ENCODE measurements at places on chromosomes 5 and 9.

DNA sequence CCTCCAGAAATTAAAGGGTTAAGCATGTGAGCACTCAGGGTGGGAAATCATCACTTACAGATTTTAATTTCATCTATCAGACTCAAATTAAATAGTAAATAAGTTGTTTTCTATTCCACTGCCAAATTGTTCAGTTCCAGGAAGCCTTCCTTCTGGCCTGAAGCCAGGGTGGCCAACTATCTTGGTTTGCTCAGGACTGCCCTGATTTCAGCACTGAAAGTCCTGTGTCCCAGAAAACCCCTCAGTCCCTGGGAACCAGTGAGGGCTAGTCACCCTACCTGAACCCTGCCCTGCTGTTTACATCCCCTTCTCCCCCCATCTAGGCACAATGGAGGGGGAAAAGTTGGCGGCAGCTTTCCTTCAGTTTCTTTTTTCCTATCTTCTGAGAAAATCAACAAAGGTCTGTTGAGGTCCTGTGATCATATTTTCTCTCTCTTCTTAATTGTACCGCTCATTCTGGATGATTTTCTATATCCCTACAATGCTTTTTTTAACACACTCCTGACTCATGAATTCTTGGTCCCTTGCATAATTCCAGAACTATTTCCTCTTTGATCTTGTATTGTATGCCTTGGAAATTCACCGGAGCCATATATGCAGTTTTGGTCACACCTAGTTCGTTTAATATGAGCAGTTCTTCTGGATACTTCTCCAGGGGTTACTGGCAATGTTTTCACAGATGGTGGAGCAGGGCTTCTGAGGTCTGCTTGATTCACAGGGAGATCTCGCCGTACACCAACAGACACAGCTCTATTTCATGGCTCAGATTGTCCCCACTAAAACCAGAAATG lies 103.8 kb downstream of the MAP1B start:
- DNase-seq = peak; percentile 90

DNA sequence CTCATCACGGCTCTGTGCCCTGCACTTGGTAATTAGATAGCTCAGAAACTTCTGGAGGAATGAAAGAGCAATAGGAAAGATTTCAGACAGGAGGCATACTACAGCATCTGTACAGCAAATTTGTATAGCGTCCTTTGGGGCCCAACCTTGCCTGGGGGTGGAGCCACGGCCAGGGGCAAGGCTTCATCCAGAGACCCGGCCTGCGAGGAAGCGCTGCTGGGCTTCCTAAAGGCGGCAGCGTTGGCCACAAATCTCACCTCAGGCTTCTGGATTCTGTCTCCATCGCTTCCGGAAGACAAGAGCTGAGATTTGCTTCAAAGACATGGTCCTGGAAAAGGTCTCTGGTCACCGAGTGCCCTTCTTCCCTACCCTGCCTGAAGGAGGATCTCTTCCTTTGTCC lies 12.2 kb upstream of the SPATA31D1 start:
- no peak for DNase-seq

GRCh38 chr5:123997462-123998215 lies 485.7 kb downstream of the CSNK1G3 start:
- DNase-seq = peak; percentile 92

- DNase-seq = peak; percentile 64
These were observed 7.9 kb downstream of the MTRR start for GRCh38 chr5:7876867-7877266.

DNA sequence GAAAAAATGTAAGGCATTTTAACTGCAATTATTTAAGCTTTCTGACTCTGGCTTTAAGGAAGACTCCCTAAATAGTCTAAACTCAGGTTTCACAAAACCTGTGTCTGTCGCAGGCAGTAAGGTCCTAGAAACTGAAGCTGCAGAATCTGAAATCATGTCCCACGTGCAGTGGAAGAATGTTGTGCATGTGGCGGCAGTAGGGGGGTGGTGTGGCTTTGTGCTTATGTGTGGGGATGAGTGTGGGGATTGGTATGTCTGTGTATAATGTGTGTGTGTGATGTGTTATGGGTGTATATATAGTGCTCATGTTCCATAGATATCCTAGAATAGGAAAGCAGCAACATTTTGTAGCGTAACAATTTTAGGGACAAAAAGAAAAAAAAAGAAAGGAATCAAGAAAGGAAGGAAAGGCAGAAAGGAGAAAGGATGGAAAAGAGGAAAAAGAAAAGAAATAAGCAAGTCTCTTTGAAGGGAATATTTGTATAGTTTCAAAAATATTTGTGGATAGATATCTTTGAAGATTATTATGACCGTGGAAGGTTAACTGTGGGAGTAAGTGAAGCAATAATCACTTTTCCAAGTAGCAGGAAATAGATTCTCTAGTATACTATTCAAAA lies 6.6 kb downstream of the ANKDD1B start:
- DNase-seq = peak; percentile 84

DNA sequence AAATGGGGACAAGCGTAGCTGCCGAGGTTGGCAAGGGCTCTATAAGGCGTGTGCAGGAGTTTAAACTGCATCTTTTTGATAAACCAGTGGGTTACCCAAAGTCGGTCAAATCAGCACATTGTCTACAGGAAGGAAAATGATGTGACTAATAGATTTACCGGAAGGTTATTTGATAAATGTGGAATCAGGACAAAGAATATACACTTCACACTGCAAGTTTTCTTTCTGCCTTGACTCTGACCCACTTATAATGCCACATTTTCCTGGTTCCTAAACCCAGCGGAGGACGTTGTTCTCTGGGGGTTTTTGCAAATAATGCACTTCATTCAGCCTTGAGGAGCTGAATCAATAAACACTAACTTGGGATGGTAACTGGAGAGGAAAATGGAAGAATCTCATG lies 76.8 kb downstream of the TTLL11 start:
- no peak for DNase-seq

DNA sequence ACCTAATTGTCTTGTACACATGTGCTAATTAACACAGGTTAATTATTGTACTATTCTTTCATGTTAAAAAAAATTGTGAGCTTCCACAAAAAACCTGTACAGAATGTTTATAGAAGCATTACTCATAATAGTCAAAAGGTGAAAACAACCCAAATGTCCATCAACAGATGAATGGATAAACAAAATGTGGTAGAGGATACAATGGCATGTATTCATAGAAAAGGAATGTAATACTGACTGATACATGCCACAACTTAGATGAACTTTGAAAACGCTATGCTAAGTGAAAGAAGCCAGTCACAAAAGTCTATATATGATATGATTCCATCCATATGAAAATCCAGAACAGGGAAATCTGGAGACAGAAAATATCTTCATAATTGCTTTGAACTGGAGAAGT lies 25.6 kb downstream of the RRAGA start:
- DNase-seq = no peak

DNA sequence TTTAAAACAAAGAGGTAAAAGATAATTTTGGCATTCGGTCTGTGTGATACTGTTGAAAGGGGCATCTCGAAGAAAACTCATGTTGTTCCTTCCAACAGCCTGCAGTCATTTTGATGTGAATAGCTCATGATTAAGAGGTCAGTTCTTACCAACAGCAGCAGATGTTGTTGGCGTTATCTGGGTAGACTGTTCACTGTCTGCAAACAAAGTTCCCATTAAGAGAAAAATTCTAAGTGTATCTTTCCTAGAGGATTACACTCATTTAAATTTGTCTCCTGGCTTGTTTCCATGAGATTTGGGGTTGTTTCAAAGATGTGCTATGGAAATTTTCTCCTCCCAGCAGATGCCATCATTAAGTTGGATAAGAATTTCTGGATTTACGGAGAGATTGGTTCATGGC lies 138.2 kb upstream of the RORB start:
- DNase-seq = no peak

DNA sequence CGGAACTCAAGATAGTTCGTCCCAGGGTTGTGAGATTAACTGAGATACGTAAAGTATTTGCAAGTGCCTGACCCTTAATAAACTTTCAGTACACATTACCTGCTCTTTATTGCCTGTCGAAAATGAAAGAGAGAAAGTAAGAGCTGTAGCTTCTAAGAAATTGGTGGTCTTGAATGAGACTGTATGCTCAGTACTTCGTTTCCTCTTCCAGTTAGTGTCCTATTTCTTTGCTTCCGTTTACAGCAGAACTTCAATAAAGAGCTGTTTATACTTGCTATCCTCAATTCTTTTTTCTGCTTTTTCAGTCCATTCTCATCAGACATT lies 534 bp downstream of the SRFBP1 start:
- no peak for DNase-seq

- DNase-seq = peak; percentile 59
These were observed 137.8 kb upstream of the ANKH start for GRCh38 chr5:15009420-15009819.

DNA sequence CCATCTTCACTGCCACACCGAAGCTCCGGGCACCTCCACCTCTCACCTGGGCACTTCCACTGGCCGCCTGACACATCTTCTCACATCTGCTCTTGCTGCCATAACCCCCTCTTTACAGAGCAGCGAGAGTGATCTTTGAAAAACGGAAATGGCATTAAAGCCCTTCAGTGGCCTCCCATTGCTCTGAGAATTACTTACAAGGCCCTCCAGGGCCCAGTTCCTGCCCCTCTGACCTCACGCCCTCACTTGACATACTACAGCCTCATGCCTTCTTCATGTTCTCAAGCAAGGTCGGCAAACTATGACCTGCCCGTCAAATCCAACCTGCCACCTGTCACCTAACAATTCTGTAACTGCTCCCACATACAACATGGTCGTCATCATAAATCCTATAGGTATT lies 187.3 kb downstream of the NR3C1 start:
- no peak for DNase-seq

GRCh38 chr5:1343931-1344901 lies 683 bp downstream of the CLPTM1L start:
- DNase-seq = no peak

- no peak for DNase-seq
These were observed 13.9 kb downstream of the QSOX2 start for GRCh38 chr9:136231478-136232297.

DNA sequence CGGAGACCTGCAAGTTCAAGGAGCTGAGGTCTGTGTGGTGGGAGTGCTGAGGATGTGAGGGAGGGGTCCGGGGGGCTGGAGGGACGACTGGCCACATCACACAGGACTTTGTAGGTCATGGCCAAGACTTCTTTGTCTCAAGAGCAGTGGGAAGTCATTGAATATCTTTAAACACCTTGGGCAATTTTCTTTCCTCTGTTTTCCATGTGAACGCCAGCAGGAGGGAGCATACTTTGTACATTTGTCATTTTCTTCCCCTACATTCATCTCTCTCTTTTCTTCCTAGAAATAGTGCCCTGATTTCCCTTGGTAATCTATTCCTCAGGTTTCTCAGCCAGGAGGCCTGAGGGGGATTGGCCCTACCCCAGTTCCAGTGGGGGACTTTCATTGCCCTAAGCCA lies 153.7 kb upstream of the MSX2 start:
- DNase-seq = no peak

- no peak for DNase-seq
These were observed 2104.1 kb upstream of the ACO1 start for GRCh38 chr9:30280229-30280900.

DNA sequence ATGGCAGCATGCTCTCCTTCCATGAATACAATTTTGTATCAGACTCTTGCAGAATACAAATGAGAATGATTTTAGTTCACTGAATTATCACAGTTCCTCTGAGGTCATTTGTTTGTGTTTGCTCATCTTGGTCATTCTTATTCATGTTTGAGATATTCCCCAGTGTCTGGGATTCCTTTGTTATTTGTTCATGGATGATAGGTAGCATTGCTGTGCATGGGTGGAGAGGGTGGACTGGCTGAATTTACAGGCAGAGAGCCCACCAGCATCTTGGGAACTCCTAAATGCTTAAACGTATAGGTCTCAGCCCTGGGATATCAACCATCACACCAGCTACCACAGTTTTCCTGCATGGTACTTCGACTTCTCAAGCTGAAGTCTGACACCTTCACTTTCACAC lies 459.8 kb downstream of the CCDC171 start:
- DNase-seq = peak; percentile 45

DNA sequence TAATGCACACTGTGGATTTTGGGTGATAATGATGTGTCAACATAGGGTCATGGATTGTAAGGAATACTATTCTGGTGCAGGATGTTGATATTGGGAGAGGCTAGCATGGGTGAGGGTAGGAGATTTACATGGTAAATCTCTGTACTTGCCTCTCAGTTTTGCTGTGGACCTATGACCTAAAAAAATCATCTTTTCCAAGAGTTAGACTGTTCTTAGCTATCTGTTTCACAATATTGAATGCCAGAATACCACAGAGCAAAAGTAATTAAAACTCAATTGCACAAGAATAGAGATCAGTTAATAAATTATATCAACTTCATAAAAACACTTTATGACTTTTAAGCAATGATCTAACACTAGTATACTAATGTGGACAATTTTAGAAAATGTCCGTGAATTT lies 651.6 kb downstream of the HTR1A start:
- no peak for DNase-seq

DNA sequence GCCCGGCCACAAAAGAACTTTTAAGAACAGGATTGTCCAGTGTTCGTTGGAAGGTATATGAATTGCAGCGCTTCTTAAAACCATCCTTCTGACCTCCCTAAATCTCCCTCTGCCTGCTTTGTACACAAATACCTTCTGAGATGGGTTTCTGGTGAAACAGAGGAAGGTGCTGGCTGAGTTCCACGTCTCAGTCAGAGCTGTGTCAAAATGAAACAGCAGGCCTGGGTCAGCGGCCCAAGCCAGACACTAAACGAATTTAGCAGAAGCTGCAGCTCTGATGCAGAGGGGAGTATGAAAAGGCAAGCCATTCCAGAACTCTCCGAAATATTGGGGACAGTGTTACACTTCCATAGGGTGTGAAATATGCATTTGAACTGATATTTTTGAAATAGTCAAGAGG lies 37.8 kb upstream of the CRB2 start:
- no peak for DNase-seq

DNA sequence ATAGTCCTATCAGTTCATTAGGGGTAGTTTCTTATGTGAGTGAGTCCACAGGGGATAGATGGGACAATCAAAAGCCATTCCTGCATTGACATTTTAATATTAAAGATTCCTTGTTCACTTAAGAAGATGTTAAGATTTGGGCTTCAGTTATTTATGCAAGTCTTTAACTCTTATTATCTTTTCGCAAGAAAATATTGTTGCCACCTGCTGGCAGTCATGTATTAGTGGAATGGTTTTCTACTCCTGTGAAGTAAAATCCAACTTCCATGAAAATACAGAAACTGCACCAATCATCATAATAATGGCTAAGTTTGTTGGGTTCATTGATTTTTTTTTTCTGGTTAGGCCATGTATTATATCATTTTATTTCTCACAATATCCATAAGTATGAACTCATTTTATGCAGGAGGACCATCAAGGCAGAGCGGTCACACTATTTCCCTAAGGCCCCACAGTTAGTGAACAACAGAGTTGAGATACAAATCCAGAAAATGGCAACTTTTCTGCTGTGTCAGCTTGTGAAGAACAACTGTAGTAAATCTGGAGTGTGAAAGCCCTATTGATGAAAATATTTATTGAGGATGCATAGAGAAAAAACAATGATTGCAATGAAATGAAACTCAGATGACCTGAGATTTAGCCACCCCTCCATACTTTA lies 88.5 kb upstream of the TXNDC8 start:
- peak; percentile 34 for DNase-seq

DNA sequence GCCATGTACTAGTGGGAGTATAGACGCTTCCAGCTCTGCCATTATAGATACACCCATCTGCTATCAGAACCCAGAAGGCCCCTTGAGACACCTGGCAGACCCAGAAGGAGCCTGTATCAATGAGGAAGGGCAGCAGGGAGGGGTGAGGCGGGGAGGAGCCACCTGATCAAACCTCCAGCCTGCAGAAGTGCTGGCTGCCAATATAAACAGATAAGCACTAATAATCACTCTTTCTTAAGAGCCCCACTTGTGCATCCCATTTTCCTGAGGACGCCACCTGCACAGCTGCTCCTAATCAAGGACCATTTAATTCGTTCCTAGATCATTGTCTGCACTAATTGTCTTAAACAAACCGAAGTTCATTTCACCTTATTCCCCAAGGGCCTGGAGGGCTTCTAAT lies 75.0 kb upstream of the NEK6 start:
- DNase-seq = no peak

All from fibroblast of skin of right quadriceps (primary cell).